ENCODE measurements at places on chromosomes 3 and 15.
A peak's percentile ranks its signal among the peaks of the same experiment; 100 is the strongest.

- DNase-seq: no peak
These were observed 263.5 kb upstream of the NR2F2 start for GRCh38 chr15:96066852-96067495.

- DNase-seq: peak; percentile 83
These were observed 10.6 kb downstream of the TPM1 start for GRCh38 chr15:63052961-63053698.

DNA sequence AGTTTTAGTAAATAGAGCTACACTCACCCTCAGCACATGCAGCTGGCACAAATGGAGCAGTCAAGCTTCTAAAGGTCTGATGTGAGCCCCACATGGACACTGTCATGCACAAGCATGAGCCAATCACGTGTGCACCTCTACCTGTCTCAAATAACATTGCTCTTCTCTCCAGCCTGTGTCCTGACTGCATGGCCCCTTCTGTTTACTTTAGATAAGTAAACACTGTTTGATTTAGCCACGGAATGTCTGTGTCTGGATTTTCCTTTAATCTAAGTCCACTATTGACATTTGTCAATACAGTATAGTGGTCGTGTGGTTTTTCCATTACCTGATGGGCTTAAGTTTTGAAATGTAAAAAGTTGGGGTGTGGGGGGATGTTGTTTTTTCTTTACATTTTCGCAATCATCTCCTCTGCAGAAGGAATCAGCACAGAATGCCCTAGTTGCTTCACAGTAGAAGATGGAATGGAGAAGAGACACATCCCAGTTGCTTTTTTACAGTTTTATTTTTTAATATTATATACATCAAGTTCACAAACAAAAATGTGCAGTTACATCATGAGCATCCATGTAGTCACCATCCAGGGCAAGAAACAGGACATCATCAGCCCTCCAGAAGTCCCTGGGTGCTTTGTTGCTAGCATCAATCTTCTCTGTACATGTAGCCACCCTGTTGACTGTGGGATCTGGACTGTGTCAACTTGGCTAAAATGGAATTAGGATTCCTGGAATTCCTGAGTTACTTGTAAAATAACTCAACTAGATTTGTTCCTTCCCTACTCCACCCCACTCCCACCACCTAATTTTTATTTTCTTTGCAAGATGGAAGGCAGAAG lies 146.1 kb downstream of the UACA start:
- peak; percentile 44 for DNase-seq

DNA sequence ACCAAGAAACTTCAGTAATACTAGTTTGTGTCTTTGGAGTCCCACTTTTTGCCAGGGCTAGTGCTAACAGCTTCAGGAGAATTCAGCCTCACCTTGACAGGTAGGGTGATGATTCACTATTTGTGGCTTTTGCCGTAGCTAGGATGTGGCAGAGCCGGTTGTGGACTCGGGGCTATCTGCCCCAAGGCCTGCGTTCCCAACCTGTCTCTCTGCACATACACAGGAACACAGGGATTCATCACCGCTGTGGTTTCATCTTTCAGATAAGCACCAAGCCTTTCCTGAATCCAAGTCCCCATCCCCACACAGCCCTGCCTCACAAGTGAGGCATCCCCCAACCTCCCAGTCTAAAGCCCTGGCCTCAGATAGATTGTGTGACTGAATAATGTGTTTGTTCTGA lies 45.2 kb upstream of the POLG start:
- DNase-seq: no peak

DNA sequence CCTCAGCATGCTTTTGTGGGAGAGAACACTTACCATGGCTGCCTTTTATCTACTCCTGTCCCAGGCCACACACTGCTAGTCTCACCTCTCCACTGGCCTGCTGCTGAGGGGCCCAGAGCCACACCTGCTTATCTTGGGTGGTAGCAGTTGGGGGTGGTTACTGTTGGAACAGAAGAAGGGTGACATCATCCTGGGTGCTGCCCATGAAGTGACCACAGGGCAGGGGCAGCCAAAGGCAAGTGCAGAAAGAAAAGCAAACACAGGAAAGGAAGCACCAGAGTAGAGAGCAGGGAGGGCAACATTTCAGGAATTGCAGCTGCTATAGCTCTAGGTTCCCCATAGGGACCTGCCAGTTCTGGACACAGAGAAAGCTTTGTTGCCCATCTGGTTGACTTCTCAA lies 345.2 kb downstream of the VPS13C start:
- DNase-seq: no peak

DNA sequence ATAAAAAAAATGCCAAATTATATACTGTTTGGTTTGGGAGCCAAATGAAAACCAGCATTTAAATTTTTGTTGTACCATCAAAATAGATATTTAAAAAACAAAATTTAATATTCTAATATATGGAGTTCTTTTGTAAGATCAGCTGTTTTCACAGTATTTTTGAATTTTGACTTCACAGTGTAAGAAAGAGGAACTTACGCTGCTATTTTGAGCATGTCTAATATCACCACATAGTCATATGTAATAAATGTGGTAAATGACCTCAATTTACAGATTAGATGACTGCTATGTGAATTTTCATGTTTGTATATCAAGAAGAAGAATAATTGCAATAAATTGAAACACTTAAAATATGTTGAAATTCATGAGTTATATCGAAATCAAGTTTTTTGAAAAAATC lies 189.6 kb downstream of the ARRDC4 start:
- no peak for DNase-seq

DNA sequence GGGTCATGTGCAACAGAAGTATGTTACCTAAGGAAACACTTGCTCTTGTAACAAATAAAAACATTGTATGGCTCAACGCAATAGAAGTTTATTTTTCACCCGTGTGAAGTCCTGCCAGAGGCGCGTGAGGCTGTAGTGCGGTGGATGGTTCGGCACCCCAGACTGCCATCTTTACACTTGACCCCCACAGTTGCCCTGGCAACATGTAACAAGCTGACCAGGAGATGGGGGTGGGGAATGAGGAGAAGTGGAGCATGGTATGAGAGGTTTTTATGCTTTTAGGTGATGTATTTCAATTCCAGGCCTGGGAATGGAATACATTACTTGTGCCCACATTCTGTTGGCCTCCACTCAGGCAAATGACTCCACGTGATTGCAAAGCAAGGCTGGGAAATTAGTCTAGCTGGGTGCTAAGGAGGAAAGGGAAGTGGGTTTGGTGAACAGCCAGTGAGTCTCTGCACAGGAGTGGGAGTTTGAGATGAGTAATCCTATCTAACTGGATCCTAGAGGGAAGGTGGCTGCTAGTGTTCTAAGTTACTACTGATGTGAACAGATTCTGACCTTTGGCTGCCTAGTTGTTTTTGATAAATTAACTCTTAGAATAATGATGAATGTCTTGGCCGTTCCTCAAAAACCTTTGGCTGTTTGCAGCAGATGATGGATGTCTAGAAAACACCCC lies 33.8 kb upstream of the GREM1 start:
- DNase-seq: peak; percentile 95

DNA sequence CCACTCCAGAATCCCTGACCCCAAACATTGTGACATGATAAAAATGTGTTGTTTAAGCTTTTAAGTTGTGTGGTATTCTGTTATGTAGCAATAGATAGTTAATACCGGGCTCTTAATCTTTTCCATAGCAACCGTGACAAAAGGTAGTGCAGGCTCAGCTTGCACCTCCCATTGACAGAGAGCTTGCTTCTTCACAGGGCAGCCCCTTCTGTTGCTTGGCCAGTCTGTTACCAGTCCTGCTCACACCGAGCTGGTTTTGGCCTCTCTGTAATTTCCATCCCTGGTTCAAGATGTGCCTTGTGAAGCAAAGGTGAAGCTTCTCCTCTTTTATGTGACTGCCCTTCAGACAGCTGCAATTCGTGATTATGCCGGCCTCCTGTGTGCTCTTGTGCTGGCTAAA lies 86.9 kb downstream of the CRYGS start:
- no peak for DNase-seq

GRCh38 chr3:176961916-176962315 lies 235.4 kb downstream of the TBL1XR1 start:
- peak; percentile 43 for DNase-seq

DNA sequence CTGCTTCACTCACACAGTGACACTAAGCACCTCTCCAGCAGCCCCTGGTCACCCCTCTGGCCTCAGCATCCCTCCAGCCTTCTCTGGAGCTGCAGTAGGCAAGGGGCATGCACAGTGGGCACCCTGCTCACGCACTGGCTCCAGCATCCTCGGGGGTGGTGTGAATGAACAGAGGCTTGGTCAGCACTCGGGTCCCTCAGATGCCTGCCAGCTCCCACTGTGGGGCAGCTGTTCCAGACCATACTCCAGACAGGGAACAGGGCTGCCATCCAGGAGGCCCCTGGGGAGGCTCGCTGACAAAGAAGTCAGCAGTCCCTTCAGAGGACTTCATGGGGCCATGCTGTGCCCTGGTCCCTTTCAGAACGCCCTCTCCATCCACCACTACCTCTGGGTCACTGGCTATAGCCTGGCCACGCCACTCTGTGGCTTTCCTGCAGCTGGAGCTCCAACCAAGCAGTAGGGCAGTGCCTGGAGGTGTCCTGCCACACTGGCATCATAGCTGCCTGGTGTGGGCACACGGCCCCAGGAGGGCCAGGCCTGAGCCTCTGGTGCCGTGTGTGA lies 26.3 kb downstream of the ALS2CL start:
- no peak for DNase-seq

DNA sequence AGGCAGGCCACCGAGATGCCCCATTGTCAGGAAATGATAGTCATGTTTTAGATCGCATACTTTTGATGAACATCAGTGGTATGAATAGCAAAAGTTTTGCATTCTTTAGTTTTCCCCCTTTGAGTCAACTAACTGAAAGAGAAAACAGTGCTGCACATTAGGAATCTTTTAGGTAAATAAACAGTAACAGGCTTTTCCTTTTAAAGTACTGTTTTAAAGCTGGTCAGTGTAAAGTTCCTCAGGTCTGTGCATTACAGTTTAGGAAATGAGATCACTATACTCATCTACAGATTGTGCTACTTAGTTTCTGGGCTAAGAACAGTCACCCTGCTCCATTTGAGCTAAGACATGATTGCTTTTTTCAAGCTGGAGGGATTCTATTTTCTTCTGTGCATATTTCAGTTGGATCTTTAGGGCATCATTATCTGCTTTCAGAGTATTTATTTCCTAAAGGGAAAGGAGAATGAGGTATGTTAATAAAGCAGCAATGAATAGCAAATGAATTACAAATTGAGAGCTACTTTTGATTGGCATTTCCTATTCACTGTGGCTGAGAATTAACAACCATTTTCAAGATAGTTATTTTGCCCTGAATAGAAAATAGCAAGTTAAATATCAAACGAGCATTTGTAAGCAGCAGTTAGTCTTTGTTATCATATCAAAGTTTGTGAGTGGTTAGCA lies 36.5 kb downstream of the FAM98B start:
- peak; percentile 79 for DNase-seq

GRCh38 chr15:93722165-93722564 lies 509.2 kb upstream of the MCTP2 start:
- DNase-seq: no peak

DNA sequence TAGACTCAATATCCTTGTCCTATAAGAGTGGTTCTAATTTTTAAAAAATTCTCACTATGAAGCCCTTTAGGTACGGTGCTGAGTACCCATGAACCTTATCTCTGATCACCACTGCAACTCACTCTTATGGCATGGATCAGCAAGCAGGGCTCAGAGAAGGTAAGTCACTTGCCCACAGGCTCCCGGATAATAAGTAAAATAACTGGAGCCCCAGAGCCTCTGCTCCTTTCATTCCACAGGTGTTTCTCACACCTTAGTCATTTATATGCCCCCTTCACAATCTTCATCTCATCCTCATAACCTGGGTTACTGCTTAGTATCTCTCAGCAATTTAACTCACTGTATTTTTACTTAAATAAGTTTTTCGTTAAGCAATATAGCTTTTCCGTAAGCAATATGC lies 28.4 kb upstream of the AKAP13 start:
- DNase-seq: no peak

DNA sequence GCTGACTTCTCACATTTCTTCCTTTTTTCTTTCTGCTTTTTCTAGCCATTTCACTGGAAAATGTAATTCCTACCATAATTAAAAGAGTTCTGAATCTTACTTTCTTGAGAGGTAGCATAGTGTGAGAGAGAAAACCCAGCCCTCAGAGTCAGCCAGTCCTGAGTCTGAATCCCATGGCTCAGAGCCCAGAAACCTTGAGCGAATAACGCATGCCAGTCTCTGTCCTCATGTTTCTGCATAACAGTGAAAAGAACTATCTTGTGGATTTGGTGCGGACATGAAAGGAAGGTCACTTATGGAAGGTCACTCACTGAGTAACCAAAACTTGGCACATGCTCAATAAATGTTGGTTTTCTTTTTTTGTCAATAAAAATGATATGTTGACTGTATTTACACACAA lies 29.3 kb upstream of the SLCO3A1 start:
- DNase-seq: no peak

GRCh38 chr3:53151870-53152660 lies 8.9 kb upstream of the PRKCD start:
- no peak for DNase-seq

GRCh38 chr3:115330430-115330829 lies 183.3 kb upstream of the ZBTB20 start:
- DNase-seq: peak; percentile 57

DNA sequence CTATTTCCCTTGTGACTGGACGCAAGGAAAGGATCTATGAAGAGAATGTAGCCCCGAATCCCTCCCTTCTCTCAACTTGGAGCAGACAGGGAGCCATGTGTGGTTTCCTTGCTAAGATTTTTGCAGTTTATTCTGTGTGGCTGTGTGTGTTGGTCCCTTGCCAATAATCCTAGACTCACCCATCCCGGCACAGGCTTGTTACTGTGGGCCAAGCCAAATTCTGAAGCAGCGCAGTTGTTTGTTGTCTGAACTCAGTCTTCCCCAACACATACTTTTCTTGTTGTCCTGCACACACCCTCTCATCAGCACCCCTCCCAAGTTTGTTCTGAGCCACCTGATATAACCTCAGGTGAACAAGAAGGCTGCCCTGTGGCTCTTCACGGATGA lies 193.3 kb upstream of the CTDSPL start:
- no peak for DNase-seq

- peak; percentile 8 for DNase-seq
These were observed 91.0 kb downstream of the EPHB1 start for GRCh38 chr3:134885877-134886621.

DNA sequence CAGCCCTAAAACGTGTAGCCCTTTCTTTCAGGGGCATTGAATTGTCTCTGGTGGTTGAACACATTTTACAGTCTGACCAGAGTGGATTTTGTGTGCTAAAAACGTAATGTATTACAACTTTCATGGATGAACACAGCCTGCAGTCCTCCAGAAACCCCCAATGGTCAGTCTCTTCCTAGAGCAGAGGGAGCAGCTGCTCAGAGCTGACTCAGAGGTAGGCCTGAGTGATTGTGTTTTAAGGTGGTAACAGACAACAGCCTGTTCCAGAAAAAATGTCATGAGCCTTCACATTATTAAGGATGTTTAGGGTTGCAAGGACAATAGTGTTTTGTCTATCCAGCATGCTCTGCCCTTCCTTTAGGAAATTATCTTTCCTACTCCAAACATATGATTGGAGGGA lies 34.5 kb upstream of the CTNNB1 start:
- DNase-seq: no peak

- DNase-seq: peak; percentile 8
These were observed 25.0 kb downstream of the SLC7A14 start for GRCh38 chr3:170560717-170561382.

All from EL (cell line).